ENCODE measurements at places on chromosomes 16 and 17.
A peak's percentile ranks its signal among the peaks of the same experiment; 100 is the strongest.

- DNase-seq = peak; percentile 95
These were observed 280.2 kb downstream of the SEC14L1 start for GRCh38 chr17:77420804-77421629.

DNA sequence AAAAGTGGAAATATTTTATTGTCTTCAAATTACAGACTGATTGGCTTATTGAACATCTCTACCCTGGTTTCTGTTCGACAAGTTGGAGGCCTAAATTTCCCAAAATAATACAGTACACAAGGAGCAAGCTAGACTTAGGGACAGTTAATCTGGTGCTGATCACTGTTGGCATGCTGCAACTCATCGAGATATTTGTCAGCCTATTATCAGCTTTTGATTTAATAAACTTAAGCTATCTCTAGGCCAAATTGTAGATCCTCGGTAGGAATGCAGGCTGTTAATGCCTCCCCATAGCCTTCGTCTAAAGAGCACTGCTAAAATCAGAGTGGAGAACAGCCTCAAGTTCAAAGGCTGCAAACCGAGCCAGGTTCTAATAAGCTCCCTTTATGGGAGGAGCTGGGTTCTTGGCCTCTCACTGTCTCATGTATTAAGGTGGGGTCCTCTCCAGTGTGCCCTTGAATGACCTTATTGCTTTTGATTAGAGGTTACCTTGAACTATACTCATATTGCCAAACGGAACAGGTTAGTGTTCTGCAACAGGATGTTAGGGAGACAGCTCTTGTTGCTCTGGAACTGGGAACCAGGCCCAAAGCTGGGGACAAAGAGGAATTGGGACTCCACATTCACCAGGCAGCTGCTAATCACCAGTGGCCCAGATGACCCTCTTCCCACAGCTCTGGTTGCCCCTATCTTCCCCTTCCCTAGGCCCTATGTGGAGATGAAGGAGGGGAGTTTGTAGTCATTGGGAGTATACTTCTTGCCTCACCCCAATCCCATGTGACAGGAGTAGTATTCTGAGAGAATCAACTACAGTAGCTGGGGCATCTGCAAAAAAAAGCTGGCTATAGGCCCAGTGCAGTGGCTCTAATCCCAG lies 69.5 kb upstream of the NOL11 start:
- DNase-seq = no peak

DNA sequence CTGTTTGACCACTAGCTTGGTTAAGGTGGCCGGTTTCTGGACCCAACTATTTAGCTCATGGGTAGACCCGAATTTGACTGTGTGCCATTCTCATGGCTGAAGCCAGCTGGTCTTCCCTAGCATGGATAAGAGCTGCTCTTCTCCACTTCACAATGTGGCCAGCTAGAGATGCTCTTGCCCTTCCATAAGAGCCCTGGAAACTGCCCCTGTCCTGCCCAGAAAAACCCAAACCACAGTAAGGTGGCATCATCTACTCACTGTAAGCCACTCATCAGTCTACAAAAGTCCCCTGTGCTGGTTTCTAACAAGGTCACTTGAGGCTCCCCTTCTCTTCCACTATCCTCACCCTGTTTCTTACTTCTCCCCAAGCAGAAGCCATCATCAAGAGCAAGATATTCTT lies 165.1 kb downstream of the HS3ST2 start:
- DNase-seq = no peak

DNA sequence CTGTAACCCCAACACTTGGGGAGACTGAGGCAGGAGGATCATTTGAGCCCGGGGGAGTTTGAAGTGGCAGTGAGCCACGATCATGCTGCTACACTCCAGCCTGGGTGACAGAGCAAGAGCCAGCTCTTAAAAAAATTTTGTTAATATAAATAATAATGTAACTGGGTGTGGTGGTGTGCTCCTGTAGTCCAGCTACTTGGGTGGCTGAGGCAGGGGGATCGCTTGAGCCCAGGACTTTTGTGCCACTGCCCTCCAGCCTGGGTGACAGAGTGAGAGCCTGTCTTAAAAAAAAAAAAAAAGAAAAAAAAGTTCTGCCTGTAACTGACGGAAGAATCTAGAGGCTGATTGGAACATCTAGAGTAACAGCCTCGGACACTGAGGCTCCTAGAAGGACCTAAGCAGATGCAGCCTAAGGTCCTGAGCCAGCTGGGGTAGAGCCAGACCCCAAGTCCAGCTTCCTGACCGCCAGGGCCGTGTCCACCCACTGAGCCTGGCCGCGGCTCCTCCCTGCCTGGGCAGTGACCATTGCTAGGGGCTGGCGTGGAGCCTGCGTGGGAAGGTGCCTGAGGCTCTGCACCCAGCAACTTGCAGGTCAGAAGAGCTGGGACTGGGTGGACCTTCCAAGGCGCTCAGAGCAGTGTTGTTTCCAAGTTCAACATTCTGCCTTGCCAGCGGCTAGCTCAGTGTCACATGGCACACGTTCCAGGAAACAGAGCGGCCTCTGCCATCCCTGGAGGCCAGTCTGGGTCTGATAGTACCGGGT lies 209.4 kb upstream of the CIBAR2 start:
- DNase-seq = no peak

GRCh38 chr16:89090669-89091426 lies 2.8 kb upstream of the ACSF3 start:
- no peak for DNase-seq

GRCh38 chr17:69819316-69820087 lies 255.5 kb upstream of the KCNJ16 start:
- DNase-seq = no peak

- no peak for DNase-seq
These were observed 6.1 kb upstream of the DRC7 start for GRCh38 chr16:57688487-57688986.

GRCh38 chr17:4276514-4276913 lies 12.7 kb upstream of the ANKFY1 start:
- no peak for DNase-seq

DNA sequence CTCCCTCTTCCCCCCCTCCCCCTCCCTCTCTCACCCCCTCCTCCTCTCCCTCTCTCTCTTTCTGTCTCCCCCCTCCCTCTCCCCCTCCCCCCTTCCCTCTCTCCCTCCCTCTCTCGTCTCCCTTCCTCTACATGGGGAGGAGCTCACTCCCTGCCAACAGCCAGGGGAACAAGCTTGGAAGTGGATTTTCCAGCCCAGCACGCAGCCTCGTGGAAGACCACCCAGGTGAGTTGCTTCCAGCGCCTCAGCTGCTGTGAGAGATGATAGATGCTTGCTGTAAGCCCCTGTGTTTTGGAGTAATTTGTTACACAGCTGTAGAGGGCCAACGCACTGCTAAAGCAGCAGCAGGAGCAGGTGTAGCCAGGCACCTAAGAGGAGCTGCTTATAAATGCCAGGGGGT lies 20.8 kb downstream of the ACTG1 start:
- no peak for DNase-seq

DNA sequence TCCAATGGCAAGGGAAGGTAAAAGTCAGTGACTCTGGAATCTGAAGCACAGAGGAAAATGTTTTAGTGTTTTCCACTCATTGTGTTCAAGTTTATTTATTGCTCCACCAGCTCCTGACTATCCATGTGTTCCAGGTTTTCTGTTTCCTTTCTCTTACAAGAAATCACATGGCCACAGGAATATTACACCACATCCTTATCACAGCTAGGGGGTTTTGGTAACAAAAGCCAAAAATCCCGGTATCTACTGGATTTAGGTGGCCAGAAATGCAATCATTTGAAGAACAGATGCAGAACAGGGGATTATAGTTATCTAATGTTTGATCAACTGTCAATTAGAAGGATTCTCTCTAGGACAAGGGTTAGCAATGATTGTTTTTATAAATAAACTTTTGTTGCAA lies 47.9 kb downstream of the STH start:
- no peak for DNase-seq

DNA sequence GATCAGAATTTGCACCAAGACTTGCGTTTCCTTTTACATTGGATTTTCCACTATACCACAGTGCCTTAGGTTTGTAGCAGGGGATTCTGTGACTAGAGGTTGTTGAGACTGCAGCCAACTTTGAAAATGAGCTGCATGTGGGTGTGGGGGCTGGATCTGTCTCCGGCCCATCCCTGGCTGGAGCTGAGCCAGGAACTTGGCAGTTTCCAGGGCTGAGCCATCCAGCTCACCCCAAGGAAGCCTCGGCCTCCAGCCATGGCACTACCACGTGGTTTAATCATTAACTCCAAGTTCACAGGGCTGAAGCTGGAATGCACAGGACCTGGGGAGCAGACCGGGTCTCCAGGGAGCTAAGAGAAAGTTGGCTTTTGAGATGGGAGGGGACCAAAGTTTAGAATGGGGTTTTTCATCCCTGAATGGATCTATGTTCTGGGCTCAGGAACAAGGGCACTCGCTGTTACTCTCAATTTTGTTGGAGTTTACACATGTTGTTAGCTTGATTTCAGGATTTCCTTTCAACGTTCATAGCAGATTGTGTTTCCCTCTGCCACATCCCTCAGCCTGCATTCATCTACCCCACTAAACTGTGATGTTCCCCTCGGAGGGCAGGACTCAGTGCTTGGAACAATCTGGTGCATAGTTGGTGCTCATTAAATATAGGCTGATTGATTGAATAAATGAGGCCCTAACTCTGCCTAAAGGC lies 42.3 kb upstream of the HNF1B start:
- DNase-seq = no peak

DNA sequence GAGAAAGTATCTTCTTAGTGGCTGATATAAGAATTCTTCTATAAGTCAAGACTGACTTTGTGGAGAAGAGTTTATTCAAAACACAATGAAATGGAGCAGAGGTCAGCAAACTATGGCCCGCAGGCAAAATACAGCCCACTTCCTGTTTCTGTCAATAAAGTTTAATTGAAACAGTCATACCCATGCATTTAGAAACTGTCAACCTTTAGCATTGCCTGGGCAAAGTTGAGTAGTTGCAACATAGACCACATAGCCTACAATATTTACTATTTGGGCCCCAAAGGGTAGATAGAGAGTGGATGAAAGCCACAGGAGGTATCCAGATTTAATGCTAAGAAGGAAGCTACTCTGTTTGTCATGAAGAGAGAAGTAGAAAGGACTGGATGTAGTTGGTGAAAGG lies 38.0 kb downstream of the ACSM2B start:
- DNase-seq = no peak

GRCh38 chr16:3998793-3999478 lies 117.3 kb downstream of the ADCY9 start:
- DNase-seq = no peak

DNA sequence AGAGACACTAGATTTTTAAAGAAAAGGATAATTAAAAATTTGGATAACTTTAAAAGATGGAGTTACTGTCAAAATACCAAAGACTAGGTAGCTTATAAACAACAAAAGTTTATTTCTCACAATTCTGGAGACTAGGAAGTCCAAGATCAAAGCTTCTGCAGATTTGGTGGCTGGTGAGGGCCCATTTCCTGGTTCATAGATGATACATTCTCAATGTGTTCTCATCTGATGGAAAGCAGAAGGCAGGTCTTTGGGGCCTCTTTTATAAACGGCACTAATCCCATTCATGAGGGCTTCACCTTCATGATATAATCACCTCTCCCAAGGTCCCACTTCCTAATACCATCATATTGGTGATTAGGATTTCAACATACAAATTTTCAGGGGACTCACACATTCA lies 33.7 kb downstream of the NLK start:
- DNase-seq = no peak

- DNase-seq = no peak
These were observed 4.4 kb downstream of the BAHCC1 start for GRCh38 chr17:81399481-81400153.

- peak; percentile 49 for DNase-seq
These were observed at the start of gene MAP2K6 for GRCh38 chr17:69414408-69415274. Gene MAP2K6 (plus strand): TSS chr17:69414697. CDS start chr17:69414985, 288 bp downstream.

GRCh38 chr17:44351961-44352827 lies 7.1 kb downstream of the GRN start:
- DNase-seq = no peak

DNA sequence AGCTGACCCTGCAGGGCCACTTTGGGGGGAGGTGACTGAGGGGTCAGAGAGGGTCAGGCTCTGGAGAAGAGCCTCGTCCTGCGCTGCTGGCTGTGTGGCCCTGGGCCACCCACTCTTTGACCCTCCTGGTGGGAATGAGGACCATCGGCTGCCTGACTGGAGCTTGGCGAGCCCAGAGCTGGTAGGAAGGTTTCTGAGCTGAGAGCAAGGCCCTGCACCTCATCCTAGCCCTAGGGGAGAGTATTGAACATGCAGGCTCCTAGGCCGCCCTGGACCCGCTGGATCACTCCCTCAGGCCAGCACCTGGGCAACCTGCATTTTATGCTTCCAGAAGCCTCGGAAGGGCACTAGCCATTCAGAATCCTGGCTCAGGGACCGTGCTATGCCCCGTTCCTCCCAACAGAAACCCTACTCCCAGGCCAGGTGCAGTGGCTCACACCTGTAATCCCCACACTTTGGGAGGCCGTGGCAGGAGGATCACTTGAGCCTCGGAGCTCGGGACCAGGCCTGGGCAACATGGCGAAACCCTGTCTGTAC lies 14.5 kb downstream of the MAP2K3 start:
- DNase-seq = no peak

- no peak for DNase-seq
These were observed 7.1 kb downstream of the VWA3A start for GRCh38 chr16:22099256-22099975.

DNA sequence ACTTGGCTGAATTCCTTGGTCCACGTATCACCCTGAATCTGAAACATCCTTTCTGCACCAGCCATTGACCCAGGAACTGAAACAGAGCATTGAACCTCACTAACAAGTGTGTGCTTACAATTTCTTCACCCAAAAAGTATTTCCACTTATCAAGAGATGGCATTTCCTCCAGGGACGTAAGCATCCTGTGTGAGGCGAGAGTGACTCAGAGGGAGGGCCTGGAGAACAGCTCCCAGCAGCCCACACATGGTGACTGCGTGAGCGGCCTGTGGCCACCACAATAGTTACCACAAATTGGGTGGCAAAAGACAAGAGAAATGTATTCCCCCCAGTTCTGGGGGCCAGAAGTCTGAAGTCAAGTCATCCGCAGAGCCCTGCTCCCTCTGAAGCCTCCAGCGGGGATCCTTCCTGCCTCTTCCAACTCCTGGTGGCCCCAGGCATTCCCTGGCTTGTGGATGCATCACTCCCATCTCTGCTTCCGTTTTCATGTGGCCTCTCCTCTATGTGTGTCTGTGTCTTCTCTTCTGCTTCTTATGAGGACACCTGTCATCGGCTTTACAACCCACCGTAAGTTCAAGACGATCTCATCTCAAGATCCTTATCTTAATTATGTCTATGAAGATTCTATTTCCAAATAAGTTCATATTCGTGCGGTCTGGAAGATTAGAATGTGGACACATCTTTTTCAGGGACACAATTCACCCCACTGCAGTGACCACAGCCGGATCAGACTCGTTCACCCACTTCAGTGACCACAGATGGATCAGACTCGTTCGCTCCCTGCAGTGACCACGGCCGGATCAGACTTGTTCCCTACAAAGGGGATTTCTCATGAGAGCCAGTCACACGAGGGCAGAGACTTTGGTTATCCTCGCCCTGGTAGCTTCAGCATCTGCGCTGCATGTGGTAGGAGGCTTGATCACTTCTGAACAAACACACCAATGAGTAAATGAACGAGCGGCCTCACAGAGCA lies 122.6 kb upstream of the FOXF1 start:
- DNase-seq = no peak
